ENCODE measurements at places on chromosomes 13 and 19.

- peak; percentile 58 for DNase-seq
Observed at GRCh38 chr19:4851551-4852290, 15.7 kb downstream of the PLIN3 start.

- no peak for DNase-seq
Observed at GRCh38 chr13:62482351-62482750, 1066.7 kb upstream of the PCDH20 start.

- no peak for DNase-seq
Observed at GRCh38 chr19:19162495-19162894, 7.6 kb downstream of the MEF2B start.

GRCh38 chr19:3547301-3547731 lies 8.3 kb downstream of the TEKTIP1 start:
- DNase-seq = peak; percentile 33

Data from stimulated activated CD4-positive, alpha-beta T cell treated with anti-CD3 and anti-CD28 coated beads, Interleukin-1b, Interleukin-23, amount 100 ng/mL, for 24 hours (primary cell).